Gastrocnemius medialis (tissue), 4 donors: ENCODE measurements at places on chromosomes 16 and 17. TPM values are rescaled to one million over a fixed set of nuclear protein-coding genes. Genes with fewer than 3 reads are reported as not detected.

Gene TBC1D3E
- total RNA-seq = not detected

DNA sequence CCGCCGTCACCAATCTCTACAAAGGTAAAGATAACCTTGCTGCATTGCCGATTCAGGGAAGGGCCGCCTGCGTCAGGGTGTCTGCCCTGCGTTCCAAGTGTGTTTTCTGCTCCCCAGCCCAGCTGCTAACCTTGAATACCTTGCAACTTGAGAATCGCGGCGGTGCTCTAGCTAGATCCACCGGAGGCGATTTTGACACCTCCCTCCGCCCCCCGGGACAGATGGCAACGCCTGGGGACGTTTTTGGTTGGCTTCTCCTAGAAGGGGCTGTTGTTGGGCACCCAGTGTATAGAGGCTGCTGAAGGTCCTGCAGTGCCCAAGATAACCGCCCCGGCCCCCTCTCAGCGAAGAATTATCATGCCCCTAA lies 1.5 kb downstream of the HAPSTR1 start:
- H3K4me3 ChIP-seq = peak overlapping the region; percentile 82
- no peaks in the 10 kb centered on the region for H3K27me3 ChIP-seq
- H3K36me3 ChIP-seq = no peaks in the 10 kb centered on the region
- H3K4me1 ChIP-seq = peaks cover 59% of the 10 kb centered on the region
- peak; percentile 25 for DNase-seq
- peak overlapping the region; percentile 98 for H3K27ac ChIP-seq

- H3K4me1 ChIP-seq = peaks cover 8% of the 10 kb centered on the region
- H3K36me3 ChIP-seq = peaks cover 10% of the 10 kb centered on the region
- H3K27ac ChIP-seq = no peak overlapping the region
Observed at GRCh38 chr16:31092330-31092729, 2.3 kb downstream of the VKORC1 start.

Gene TBC1D3B
- total RNA-seq = not detected

Gene NDEL1
- total RNA-seq = 31.3 TPM

Gene C1QTNF8
- not detected for total RNA-seq

DNA sequence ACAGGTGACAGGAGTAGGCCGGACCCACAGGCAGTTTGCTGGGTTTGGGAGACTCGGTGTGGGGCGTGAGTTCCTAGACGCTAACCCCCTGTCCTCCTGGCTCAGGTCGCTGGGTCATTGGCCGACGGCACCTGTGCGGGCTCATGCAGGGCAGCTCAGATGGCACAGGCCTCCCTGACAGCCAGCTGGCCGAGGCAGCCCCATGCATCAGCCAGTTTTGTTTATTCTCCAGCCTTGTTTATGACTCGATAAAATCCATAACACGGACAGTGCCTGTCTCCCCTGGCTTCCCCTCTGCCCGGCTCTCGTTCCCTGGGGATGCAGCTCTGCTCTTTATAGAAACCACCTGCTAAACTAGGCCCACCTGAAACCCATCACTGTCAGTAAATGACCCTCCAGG lies 46.0 kb downstream of the SDK2 start:
- no peaks in the 10 kb centered on the region for H3K4me1 ChIP-seq
- no peak overlapping the region for H3K4me3 ChIP-seq
- H3K27me3 ChIP-seq = no peaks in the 10 kb centered on the region
- H3K27ac ChIP-seq = no peak overlapping the region

DNA sequence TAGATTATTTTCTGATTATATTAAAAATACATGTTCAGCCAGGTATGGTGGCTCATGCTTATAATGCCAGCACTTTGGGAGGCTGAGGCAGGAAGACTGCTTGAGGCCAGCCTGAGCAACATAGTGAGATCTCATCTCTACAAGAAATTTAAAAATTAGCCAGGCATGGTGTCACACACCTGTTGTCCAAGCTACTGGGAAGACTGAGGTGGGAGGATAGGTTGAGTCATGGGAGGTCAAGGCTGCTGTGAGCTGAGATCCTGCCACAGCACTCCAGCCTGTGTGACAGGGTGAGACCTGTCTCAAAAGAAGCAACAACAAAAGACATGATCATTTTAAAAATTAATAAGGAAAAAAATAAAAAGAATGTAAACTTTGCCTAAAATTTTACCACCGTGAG lies 40.7 kb downstream of the PRAC1 start:
- peaks cover 10% of the 10 kb centered on the region for H3K27me3 ChIP-seq
- no peak overlapping the region for H3K4me3 ChIP-seq
- no peaks in the 10 kb centered on the region for H3K36me3 ChIP-seq
- DNase-seq = no peak
- H3K27ac ChIP-seq = no peak overlapping the region
- no peaks in the 10 kb centered on the region for H3K4me1 ChIP-seq

- H3K27ac ChIP-seq = no peak overlapping the region
- peaks cover 5% of the 10 kb centered on the region for H3K27me3 ChIP-seq
- H3K4me1 ChIP-seq = no peaks in the 10 kb centered on the region
- no peak overlapping the region for H3K4me3 ChIP-seq
- no peak for DNase-seq
- H3K36me3 ChIP-seq = no peaks in the 10 kb centered on the region
Observed at GRCh38 chr16:27400751-27401620, 988 bp upstream of the IL21R start.

Gene CCL16
- 0.33 TPM for total RNA-seq

Gene SMURF2
- 10.5 TPM for total RNA-seq

- peaks cover 4% of the 10 kb centered on the region for H3K4me1 ChIP-seq
- peak; percentile 58 for DNase-seq
- no peak overlapping the region for H3K4me3 ChIP-seq
- no peaks in the 10 kb centered on the region for H3K27me3 ChIP-seq
- H3K27ac ChIP-seq = no peak overlapping the region
Observed at GRCh38 chr17:63425483-63425882, 20.6 kb downstream of the CYB561 start.

- H3K36me3 ChIP-seq = no peaks in the 10 kb centered on the region
- H3K27me3 ChIP-seq = no peaks in the 10 kb centered on the region
- H3K27ac ChIP-seq = no peak overlapping the region
- no peaks in the 10 kb centered on the region for H3K4me1 ChIP-seq
- no peak overlapping the region for H3K4me3 ChIP-seq
Observed at GRCh38 chr16:51723036-51723724, 572.1 kb upstream of the SALL1 start.

Gene GLTPD2
- total RNA-seq = not detected

- H3K4me3 ChIP-seq = no peak overlapping the region
- H3K27me3 ChIP-seq = no peaks in the 10 kb centered on the region
- no peak overlapping the region for H3K27ac ChIP-seq
- H3K36me3 ChIP-seq = no peaks in the 10 kb centered on the region
Observed at GRCh38 chr16:35298460-35299243, 1839.2 kb downstream of the TP53TG3F start.

Gene TBC1D3L
- 2.3 TPM for total RNA-seq

GRCh38 chr17:45403906-45404490 lies 28.7 kb downstream of the ARHGAP27 start:
- peaks cover 9% of the 10 kb centered on the region for H3K27me3 ChIP-seq
- no peak overlapping the region for H3K27ac ChIP-seq
- H3K36me3 ChIP-seq = peaks cover 3% of the 10 kb centered on the region
- H3K4me1 ChIP-seq = no peaks in the 10 kb centered on the region
- DNase-seq = no peak

DNA sequence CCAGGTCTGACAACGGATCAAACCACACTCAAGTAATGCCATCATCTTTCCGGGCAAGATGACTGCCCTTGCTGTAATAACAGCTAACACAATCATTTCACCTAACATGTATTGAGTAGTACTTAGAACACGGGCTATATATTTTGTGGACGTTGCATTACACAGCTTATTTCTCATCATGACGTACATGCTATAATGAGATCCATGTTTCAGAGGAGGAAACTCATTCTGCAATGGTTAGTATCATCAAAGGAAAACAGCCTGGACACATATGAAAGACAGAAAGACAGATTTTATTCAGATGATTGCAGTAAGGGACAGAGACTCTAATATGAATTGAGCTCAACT lies 446.7 kb downstream of the HS3ST3B1 start:
- H3K36me3 ChIP-seq = no peaks in the 10 kb centered on the region
- H3K4me3 ChIP-seq = no peak overlapping the region

DNA sequence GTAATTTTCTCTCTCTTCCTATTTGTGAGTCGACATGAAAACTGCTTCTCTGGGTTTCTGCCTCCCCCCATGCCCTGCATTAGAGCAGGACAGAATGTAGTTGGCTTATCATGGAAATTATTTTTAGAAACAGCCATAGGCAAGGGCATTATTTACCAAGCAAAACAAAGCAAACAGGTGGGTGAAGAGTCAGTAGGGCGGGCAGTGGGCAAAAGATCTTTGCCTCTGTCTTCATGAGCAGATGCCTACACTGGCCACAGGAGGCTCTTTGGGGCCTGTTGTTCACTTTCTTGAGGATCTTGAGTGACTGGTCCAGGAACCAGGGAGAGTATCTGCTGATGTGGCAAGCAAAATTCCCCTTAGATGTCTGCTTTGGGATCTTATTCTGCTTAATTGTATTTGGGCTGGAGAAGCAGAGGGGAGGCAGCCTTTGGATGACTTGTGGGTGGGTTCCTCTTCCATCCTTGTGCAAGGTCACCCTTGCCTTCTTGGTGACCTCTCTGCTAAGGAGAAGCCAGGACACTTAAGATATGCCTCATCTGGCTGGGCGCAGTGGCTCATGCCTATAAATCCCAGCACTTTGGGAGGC lies 42.5 kb upstream of the CLEC19A start:
- H3K36me3 ChIP-seq = no peaks in the 10 kb centered on the region
- no peaks in the 10 kb centered on the region for H3K27me3 ChIP-seq
- H3K4me3 ChIP-seq = no peak overlapping the region
- DNase-seq = no peak
- no peak overlapping the region for H3K27ac ChIP-seq

GRCh38 chr17:39143552-39144093 lies 7.8 kb downstream of the PLXDC1 start:
- DNase-seq = peak; percentile 58
- H3K27me3 ChIP-seq = no peaks in the 10 kb centered on the region
- H3K27ac ChIP-seq = peak overlapping the region; percentile 51
- H3K4me3 ChIP-seq = no peak overlapping the region

- H3K27ac ChIP-seq = no peak overlapping the region
- no peaks in the 10 kb centered on the region for H3K27me3 ChIP-seq
- DNase-seq = no peak
- no peaks in the 10 kb centered on the region for H3K4me1 ChIP-seq
- no peaks in the 10 kb centered on the region for H3K36me3 ChIP-seq
- no peak overlapping the region for H3K4me3 ChIP-seq
Observed at GRCh38 chr16:68696514-68696913, 40.6 kb upstream of the CDH1 start.

Gene CENPX
- total RNA-seq = 62.7 TPM

Gene CCL23
- total RNA-seq = not detected

DNA sequence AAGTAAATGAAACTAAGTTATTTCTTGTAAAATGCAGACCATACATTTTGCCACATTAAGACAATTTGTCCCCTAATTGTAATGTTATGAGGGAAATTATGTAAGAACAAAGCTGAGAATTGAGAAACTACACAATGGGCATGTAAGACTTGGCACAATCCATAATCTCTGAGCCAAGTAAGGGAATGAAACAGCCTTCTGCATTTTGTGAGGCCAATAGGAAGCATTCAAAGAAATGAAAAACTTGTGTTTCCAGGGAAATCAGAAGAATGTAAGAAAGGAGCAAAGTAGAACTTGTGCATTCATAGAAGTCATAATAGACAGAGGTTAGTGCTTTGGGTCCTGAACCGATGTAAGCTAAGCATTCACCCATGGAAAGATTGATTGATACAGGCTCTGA lies 1.8 kb downstream of the KRTAP9-4 start:
- no peaks in the 10 kb centered on the region for H3K4me1 ChIP-seq
- DNase-seq = no peak
- no peak overlapping the region for H3K4me3 ChIP-seq
- no peak overlapping the region for H3K27ac ChIP-seq
- no peaks in the 10 kb centered on the region for H3K36me3 ChIP-seq

- H3K36me3 ChIP-seq = no peaks in the 10 kb centered on the region
- no peak overlapping the region for H3K4me3 ChIP-seq
- peaks cover 29% of the 10 kb centered on the region for H3K27me3 ChIP-seq
- no peak for DNase-seq
- no peaks in the 10 kb centered on the region for H3K4me1 ChIP-seq
- H3K27ac ChIP-seq = no peak overlapping the region
Observed at GRCh38 chr16:86101137-86101896, 202.4 kb downstream of the IRF8 start.

Gene PLXDC1
- total RNA-seq = 1.9 TPM

Gene GRB7
- 0.70 TPM for total RNA-seq

DNA sequence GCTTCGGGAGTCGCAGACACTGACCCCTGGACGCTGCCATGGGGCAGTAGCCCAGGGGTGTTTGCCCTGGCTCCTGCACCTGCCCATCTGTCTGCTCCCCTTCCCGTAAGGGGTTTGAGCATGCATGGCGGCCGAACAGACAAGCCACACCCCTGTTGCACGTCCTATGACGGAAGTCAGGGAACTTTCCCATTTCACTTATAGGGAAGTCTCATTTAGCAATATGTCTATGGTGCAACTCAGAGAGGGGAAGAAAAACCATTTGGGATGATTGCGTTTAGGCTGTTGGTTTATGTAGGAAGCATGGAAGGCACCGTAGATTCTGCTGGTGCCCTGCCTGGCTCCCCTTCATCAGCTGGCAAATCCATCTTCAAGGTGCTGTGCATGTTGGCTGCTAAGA lies 112.5 kb downstream of the HAPSTR1 start:
- H3K4me1 ChIP-seq = no peaks in the 10 kb centered on the region
- no peak overlapping the region for H3K4me3 ChIP-seq
- H3K36me3 ChIP-seq = no peaks in the 10 kb centered on the region
- no peaks in the 10 kb centered on the region for H3K27me3 ChIP-seq
- H3K27ac ChIP-seq = no peak overlapping the region
- DNase-seq = no peak

- H3K4me1 ChIP-seq = peaks cover 20% of the 10 kb centered on the region
- H3K27me3 ChIP-seq = no peaks in the 10 kb centered on the region
- peak overlapping the region; percentile 56 for H3K27ac ChIP-seq
Observed at GRCh38 chr17:78774956-78775571, 7.0 kb downstream of the CYTH1 start.

GRCh38 chr17:77473615-77474226 lies 333.0 kb downstream of the SEC14L1 start:
- H3K27ac ChIP-seq = peak overlapping the region; percentile 72
- H3K36me3 ChIP-seq = no peaks in the 10 kb centered on the region
- H3K4me1 ChIP-seq = peaks cover 82% of the 10 kb centered on the region
- DNase-seq = no peak
